ENCODE measurements at places on chromosomes 3 and 15.

- DNase-seq, result no peak
These were observed 221.6 kb downstream of the MEIS2 start for GRCh38 chr15:36878684-36879262.

DNA sequence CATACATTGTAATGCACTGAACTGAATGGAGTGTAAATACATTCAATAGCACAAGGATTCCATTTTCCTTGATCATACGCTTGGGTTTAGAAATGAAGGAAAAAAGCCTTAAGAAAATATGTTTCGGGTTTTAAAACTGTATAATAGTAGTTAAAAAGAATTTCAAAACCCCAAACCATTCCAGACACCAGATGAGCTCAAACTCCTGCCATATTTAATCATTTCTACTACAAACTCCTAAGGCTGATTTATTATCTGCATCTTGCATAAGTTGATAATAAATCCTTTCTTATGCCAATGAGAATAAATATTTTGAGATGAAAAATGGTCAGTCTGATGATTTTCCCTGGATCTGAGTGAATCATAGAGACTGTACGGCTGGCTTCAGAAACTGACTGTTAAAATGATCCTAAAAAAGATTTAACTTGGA lies 51.0 kb downstream of the NR1D2 start:
- DNase-seq, result no peak

GRCh38 chr15:64476550-64476949 lies 16.2 kb downstream of the ZNF609 start:
- DNase-seq, result no peak

DNA sequence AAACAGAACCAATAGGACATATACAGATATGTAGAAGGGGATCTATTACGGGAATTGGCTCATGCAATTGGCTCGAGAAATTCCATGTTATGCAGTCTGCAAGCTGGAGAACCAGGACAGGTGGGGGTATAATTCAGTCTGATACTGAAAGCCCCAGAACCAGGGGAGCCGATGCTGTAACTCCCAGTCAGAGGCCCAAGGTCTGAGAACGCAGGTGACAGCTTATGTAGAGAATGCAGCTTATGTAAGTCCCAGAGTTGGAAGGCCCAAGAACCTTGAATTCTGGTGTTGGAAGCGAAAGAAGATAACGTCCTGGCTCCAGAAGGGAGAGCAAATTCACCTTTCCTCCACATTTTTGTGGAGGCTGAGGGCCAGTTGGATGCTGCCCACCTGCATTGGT lies 62.7 kb downstream of the CCNL1 start:
- DNase-seq, result no peak

DNA sequence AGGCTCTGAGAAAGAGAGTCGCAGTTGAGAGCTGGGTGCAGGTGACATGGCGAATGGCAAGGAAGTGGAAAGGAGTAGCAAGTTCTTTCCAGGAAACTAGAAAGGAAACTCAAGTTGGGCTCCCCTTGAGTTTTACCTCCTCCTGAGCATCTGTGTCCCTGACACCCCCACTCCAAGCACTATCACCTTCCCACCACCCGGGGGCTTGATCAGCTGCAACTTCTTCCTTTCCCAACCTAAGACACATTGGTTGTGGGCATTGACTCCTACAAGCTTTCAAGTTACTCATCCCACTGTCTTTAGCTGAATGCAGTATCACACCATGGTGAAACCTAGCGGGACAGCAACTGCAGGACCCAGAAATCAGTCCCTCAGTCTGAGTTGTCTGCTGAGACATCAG lies 256.6 kb upstream of the NR2F2 start:
- no peak for DNase-seq

DNA sequence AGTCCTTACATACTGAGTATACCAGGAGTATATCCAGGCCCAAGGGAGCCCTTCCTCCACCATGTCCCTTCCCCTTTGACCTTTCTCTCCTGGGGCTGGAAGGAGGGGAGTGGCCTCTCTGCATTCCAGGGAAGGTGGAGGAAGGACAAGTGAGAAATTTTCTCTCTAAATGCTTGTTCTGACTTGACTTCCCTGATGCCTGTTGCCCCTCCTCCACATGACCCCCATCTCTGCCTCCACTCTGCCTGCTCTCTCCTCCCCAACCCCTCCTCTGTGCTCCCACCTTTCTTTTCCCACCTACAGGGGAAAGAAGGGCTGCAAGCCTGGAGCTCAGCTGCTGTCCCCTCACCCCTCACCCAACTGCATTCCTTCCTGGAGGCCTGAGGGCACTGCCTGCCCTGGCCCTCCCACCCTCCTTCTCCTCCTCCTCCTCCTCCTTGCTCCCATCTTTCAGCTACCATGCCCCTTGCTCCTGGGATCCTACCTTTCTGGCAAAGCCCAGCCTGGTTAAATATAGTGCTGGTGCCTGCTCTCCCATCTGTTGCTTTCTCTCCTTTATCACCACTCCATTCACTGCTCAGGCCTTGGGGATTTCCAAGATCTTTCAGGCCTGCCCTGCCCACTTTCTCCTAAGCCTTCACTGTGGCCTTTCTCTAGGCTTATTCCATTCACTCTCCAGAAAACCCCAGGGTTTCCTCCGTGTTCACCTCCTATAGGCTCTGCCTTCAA lies 8.5 kb upstream of the DAG1 start:
- peak; percentile 23 for DNase-seq

GRCh38 chr3:86481636-86482035 lies 509.3 kb downstream of the VGLL3 start:
- no peak for DNase-seq

DNA sequence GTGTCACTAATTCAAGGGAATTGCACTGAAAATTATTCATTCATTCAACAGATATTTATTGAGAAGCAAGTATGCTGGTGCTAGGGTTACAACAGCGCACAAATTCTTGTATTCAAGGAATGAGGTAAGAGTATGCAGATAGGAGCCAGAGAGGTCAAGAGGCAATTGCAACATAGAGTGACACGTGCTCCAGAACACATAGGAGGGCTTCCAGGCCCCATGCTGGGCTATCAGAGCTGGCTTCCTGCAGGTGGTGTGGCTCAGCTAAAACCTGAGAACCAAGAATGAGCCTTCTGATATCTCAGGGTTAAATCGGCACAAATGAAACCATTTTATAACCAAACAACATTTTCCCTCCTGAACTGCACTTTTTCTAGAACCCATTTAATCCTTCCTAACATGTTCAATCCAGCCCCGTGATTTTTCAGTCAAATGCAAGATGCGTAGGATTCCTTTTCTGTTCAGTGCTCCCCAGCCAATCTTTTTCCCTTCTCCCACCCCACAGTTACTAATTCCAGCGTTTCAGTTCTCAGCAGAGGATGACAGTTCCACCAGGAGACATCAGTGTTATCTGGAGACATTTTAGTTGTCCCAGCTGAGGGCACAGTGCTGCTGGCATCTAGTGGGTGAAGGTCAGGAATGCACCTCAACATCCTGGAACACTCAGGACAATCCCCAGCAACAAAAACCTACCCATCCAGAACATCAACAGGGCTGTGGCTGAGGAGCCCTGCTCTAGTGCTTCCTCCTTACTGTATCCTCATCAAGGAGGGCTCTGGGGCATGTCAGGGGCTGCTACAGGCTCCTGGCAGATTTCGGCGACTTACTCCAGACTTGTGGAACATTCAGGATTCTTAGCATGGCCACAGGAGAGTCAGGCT lies 13.1 kb downstream of the CCR5AS start:
- DNase-seq, result no peak

DNA sequence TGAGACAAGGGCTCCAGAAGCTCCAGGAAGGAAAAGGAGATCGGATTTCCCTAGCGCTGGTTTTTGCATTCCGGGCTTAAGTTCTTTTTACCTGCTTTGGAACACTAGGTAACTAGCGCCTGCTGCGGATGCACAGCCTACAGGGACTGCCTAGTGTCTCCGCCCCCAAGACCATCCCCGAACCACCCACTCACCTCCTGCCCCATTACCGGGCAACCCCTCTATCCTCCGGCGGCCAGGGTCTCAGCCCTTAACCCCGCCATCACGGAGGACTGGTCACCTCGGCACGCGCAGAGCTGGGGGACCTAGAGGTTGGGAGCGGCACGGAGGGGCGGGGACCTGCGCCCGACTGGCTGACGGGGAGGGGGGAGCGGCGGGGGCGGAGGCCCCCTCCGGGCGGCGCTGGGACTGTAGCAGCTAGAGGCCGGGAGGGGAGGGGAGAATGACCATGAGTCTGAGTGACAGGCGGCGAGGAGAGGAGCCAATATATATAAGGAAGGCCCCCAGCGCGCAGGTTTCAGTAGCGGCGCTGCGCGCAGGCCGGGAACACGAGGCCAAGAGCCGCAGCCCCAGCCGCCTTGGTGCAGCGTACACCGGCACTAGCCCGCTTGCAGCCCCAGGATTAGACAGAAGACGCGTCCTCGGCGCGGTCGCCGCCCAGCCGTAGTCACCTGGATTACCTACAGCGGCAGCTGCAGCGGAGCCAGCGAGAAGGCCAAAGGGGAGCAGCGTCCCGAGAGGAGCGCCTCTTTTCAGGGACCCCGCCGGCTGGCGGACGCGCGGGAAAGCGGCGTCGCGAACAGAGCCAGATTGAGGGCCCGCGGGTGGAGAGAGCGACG lies at the start of gene DLL4:
Gene DLL4, plus strand, starts transcription at position 520 of the 839 bp plus-strand sequence. CDS start 329 bp downstream, outside the sequence.
- no peak for DNase-seq

- DNase-seq, result no peak
These were observed 31.1 kb upstream of the PPIB start for GRCh38 chr15:64193971-64194370.

GRCh38 chr3:163753033-163753432 lies 1325.3 kb downstream of the SI start:
- no peak for DNase-seq

GRCh38 chr3:108091498-108092250 lies 843 bp upstream of the CD47 start:
- peak; percentile 5 for DNase-seq

GRCh38 chr3:176951144-176951543 lies 246.1 kb downstream of the TBL1XR1 start:
- DNase-seq, result no peak

- no peak for DNase-seq
These were observed 65.7 kb downstream of the RASA2 start for GRCh38 chr3:141552440-141552991.

- DNase-seq, result no peak
These were observed 260.7 kb downstream of the PLOD2 start for GRCh38 chr3:145900056-145900829.

DNA sequence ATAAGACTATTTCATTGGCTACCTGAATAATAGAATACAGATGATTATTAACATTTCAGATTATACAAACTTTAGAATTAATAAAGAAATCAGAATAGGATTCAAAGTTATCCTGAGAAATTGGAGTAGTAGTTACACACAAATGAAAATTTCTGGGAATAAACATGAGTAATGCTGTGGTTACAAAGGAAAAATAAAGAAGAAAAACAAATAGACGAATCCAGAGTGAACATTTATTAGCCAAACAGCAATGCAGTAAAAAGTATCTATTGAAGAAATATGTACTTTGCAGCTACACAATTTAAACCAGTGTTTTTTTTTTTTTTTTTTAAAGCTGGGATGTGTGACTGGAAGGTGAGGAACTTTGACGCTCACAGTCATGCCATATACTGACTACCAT lies 1159.2 kb downstream of the TUSC7 start:
- DNase-seq, result no peak

DNA sequence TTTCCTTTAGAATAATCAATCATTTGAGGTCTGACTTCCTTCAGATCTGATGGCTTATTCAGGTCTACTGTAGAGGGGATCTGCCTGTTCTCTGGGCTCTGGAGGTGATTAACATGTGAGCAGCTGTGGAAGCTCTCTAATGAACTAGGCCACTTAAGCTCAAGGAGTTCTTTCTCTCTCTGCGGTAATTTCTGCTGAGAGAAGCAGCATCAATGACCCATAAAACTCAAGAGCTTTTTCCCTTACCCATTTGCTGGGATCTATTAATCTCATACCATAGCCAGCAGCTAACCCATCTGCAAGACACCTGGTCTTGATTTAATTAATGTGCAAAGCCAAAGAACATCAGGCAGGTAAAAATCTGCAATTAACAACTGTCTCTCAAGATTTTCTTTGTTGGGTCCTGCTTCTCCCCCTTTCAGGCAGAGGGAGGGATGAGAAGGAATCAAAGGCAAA lies 73.2 kb upstream of the DLG1 start:
- no peak for DNase-seq

DNA sequence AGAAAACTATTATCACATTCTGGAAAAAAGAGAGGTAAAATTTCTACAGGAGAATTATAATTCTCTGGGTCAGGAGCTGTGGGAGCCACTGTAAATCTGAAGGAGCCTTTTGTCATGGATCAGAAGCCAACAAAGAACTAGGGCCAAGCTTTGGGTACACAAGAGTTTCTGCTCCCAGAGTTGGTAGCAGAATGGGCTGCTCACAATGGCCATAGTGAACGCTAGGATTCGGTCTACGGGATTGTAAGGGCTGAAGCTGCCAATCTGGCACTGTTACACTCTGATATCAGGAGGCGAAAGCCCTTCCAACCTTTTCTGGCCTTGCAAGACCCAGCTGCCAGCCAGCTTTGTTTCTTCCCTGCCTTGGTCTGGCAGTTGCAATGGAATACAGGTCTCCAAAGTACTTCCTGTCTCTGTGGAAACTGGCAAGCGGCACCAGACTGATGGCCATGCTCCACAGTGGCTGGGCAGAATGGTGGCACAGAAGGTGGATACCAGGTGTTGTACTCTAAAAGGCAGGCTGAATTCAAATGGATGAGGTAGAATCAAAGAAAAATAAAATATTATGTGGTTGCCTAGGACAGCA lies 831.7 kb downstream of the CADM2 start:
- DNase-seq, result no peak

DNA sequence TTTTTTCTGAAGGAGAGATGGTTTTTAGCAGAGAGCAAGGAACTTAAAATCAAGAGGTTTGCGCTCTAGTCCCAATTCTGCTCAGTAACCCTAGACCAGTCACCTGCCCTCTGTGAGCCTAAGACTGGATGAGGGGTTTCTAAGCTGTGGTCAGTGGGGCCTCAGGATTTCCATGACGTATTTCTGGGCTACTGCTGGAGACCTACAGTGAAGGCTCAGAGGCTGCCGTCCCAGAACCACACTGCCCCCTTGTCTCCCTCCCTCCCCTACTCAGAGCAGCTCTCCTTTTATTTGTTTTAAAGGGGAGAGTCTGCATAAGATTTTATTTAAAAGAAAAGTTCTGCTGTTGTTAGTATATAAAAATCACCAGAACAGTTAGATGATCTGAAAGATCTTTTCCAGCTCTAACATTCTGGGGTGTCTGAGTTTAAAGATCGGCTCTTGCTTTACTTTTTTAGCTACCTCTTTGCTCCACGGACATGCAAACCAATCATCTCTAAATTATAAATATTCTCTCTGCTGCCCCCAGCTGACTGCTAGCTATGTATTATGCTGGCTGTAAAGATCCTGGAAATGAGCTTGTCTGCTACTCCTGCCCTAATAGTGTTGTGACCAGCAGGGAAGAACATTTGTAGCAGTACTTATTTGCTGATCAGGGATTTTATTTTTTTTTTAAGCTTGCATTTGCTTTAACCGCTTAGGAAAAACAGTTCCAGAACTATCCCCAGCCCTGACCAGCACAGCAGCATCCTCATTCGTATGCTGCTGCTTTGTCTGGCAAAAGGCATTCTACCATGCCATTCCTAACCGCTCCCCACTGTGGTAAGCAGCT lies 28.6 kb upstream of the NDUFB4 start:
- DNase-seq, result peak; percentile 54

GRCh38 chr15:78977091-78977571 lies 32.3 kb upstream of the CTSH start:
- DNase-seq, result no peak

Data from kidney glomerular epithelial cell (primary cell).